ENCODE measurements at places on chromosomes 16 and 17. TPM values are rescaled to one million over a fixed set of nuclear protein-coding genes. Genes with fewer than 3 reads are reported as not detected.
A peak's percentile ranks its signal among the peaks of the same experiment; 100 is the strongest.

C17orf67 gene
- 4.1 TPM for total RNA-seq

RSKR gene
- 8.8 TPM for total RNA-seq

DYNLRB2 gene
- not detected for total RNA-seq

KAT8 gene
- 86.7 TPM for total RNA-seq

NT5C gene
- total RNA-seq, result 29.8 TPM

TSR1 gene
- 35.4 TPM for total RNA-seq

MIS12 gene
- 19.2 TPM for total RNA-seq

WNT3 gene
- not detected for total RNA-seq

SMTNL2 gene
- not detected for total RNA-seq

MILR1 gene
- 1.4 TPM for total RNA-seq

HOXB3 gene
- 4.6 TPM for total RNA-seq

ARHGAP44 gene
- total RNA-seq, result not detected

- DNase-seq, result no peak
- H3K27me3 ChIP-seq, result peaks cover 14% of the 10 kb centered on the region
- H3K36me3 ChIP-seq, result no peaks in the 10 kb centered on the region
- H3K4me3 ChIP-seq, result no peak overlapping the region
These were observed 102.2 kb downstream of the ABCA8 start for GRCh38 chr17:68853036-68853435.

- no peaks in the 10 kb centered on the region for H3K27me3 ChIP-seq
- H3K4me3 ChIP-seq, result no peak overlapping the region
- DNase-seq, result no peak
- H3K36me3 ChIP-seq, result no peaks in the 10 kb centered on the region
These were observed 1496.5 kb upstream of the GOT2 start for GRCh38 chr16:60230666-60231065.

DNA sequence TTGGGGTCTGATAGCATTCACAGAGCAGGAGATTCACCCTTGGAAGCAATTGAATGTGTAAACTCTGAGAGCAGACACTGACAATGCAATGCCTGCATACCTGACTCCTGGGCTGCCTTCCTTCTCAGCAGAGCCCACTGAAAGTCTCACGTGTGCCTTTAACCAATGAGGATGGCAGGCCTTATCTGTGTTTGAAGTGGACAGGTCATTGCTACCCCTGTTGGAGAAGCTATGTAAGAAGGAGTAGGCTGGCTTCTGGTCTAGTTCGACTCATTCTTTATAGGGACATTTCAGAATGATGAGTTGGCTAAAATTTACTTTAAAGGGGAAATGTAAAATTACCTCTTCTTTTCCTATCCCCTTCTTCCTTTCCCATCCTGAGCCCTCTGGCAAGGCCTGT lies 446.3 kb downstream of the SLC39A11 start:
- DNase-seq, result no peak
- no peaks in the 10 kb centered on the region for H3K36me3 ChIP-seq
- peaks cover 2% of the 10 kb centered on the region for H3K4me1 ChIP-seq
- H3K4me3 ChIP-seq, result no peak overlapping the region
- H3K27me3 ChIP-seq, result no peaks in the 10 kb centered on the region
- H3K27ac ChIP-seq, result no peak overlapping the region

- peak overlapping the region; percentile 95 for H3K4me3 ChIP-seq
- H3K4me1 ChIP-seq, result peaks cover 41% of the 10 kb centered on the region
- no peak for DNase-seq
- peak overlapping the region; percentile 98 for H3K27ac ChIP-seq
- H3K27me3 ChIP-seq, result no peaks in the 10 kb centered on the region
These were observed 999 bp downstream of the MARF1 start for GRCh38 chr16:15641753-15642556.

DNA sequence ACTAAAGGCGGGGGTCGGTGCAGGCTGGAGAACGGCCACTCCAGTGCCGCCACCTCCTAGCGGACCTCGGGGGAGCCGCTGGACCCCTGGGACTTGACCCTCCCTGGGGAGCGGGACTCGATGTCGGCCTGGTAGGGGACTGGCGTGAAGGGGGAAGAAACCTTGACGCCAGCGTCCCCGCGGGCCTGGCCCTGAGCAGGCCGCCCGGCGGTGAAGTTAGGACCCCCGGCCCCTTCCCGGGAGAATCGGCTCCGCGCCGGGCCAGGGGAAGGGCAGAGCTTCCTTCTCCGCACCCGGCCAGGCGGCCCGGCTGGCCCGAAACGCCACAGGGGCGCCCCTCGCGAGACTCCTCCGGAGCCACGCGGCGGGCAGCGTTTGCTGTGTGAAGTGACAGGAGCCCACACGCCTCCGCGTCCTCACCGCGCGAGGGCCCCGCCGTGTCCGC lies 389 bp downstream of the DUS1L start:
- no peak overlapping the region for H3K27ac ChIP-seq
- DNase-seq, result no peak
- H3K36me3 ChIP-seq, result peaks cover under 1% of the 10 kb centered on the region
- no peaks in the 10 kb centered on the region for H3K27me3 ChIP-seq
- peaks cover 5% of the 10 kb centered on the region for H3K4me1 ChIP-seq

DNA sequence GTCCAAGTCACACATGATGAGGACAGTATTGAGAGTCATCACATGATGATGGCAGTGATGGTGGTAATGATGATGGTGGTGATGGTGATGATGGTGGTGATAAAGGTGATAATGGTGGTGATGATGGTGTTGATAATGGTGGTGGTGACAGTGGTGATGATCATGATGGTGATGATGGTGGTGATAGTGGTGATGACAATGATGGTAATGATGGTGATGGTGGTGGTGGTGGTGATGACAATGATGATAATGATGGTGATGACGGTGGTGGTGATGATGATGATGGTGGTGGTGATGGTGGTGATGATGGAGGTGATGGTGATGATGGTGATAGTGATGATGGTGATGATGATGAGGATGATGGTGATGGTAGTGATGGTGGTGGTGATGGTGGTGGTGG lies 190.2 kb upstream of the ZNF469 start:
- H3K27me3 ChIP-seq, result peaks cover 7% of the 10 kb centered on the region
- H3K4me1 ChIP-seq, result no peaks in the 10 kb centered on the region
- H3K36me3 ChIP-seq, result peaks cover 4% of the 10 kb centered on the region
- DNase-seq, result no peak
- H3K4me3 ChIP-seq, result no peak overlapping the region

DNA sequence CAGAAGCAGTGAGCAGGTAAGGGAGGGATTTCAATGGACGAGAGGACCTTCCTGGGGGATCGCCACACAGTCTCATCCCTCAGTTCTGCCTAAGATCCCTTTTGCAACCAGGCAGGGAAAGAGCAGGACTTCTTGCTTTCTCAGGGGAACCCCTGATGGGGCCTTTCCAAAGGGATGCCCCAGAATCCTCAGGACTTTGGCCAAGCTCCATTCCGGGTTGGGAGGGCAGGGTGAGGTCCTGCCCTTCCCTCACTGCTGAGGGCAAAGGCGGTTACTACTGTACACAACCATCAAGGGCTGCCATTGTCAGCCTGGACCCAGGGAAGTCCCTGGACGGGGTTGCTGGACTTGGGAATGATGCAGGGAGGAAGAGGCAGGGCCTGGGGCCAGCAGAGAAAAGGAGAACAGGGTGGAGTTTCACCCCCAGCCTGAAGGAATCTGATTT lies 9.7 kb downstream of the PRR29 start:
- H3K27me3 ChIP-seq, result no peaks in the 10 kb centered on the region
- H3K36me3 ChIP-seq, result peaks cover 6% of the 10 kb centered on the region
- DNase-seq, result no peak
- peaks cover 50% of the 10 kb centered on the region for H3K4me1 ChIP-seq

DNA sequence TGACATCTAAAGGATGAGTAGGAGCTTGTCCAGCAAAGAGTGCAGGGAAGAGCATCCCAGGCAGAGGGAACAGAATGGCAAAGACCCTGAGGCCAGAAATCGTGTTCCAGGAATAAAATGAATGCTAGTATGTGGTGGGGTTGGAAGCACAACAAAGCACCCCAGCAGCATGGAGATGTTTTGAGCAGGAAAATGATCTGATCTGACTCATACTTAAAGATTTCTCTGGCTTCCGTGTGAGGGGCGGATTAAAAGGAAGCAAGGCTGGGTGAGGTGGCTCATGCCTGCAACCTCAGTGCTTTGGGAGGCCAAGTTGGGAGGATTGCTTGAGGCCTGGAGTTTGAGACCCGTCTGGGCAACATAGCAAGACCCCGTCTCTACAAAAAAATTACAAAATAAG lies 2.3 kb downstream of the SLC5A11 start:
- no peaks in the 10 kb centered on the region for H3K36me3 ChIP-seq
- no peak for DNase-seq
- H3K4me3 ChIP-seq, result no peak overlapping the region
- H3K27ac ChIP-seq, result no peak overlapping the region
- H3K4me1 ChIP-seq, result peaks cover 6% of the 10 kb centered on the region

DNA sequence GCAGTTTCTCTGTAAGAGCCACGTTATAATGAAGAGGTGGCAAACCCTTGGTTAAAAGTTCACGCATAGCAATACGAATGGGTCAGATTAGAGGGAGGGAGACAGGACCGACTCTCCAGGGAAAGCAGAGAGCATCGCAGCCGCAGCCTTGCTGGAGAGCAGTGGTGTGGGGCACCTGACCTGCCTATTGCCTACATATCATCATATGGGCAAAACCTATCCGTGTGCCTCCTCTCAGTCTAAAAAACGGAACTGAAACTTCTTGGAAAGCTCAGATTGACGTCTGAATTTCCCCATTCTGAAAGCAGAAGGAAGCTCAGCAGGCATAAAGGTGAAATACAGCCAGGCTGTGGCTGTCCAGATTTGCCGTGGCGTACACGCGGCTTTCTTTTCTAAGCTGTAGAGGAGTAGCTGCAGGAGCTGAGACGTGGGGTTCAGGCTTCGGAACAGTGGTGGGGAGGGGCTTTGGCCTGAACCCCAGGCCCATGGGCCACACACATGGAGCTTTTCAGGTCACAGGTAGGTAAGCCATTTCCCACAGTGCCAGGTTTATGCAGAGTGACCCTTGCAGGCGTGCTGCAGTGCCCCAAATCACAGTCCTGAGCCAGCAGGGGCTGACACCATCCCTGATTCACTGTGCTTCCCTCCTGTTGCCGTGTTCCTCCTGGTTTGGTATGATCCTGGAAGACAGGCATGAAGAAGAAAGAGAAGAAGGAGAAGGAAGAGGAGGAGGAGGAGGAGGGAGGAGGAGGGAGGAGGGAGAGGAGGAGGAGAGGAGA lies 41.6 kb upstream of the TNRC6C start:
- peaks cover 53% of the 10 kb centered on the region for H3K27me3 ChIP-seq
- no peak for DNase-seq
- peaks cover 13% of the 10 kb centered on the region for H3K4me1 ChIP-seq
- peak overlapping the region; percentile 32 for H3K27ac ChIP-seq
- H3K4me3 ChIP-seq, result peak overlapping the region; percentile 65

GRCh38 chr17:6843241-6843880 lies 11.8 kb upstream of the TEKT1 start:
- H3K36me3 ChIP-seq, result peaks cover 5% of the 10 kb centered on the region
- DNase-seq, result no peak
- peaks cover 62% of the 10 kb centered on the region for H3K27me3 ChIP-seq
- no peak overlapping the region for H3K27ac ChIP-seq
- H3K4me1 ChIP-seq, result peaks cover 4% of the 10 kb centered on the region
- no peak overlapping the region for H3K4me3 ChIP-seq

DNA sequence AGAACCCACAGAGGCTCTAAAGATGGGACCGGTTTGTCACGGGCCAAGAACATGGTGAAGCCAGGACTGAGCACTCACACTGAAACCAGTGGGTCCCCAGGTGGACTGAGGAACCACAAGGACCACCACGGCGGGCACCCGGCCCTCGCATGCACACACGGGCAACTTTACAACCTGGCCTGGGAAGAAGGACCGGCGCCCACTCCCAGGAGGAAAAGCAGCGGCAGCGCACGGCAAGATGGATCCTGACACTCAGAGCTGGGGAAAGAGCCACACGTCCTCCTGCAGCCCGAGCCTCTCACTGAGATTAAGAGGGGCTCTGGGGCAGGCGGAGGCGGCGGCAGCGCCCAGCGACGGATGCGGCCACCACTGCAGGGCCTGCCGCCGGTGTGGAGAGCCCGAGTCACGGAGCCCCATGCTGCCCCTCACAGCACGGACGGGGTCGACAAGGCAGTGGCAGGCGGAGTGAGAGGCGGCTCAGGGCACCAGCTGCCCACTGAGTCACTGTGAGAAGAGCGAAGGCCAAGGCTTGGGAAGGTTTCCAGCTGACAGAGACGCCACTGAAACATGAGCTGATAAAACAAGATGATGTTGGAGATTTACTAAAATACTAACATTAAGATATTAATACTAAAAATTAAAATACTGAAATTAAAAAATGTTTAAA lies 118.3 kb downstream of the ANKRD11 start:
- no peak for DNase-seq
- H3K4me3 ChIP-seq, result no peak overlapping the region
- H3K27me3 ChIP-seq, result no peaks in the 10 kb centered on the region
- H3K27ac ChIP-seq, result peak overlapping the region; percentile 14
- peaks cover 2% of the 10 kb centered on the region for H3K36me3 ChIP-seq

- peak overlapping the region; percentile 66 for H3K4me3 ChIP-seq
- H3K36me3 ChIP-seq, result peaks cover 19% of the 10 kb centered on the region
- peaks cover 30% of the 10 kb centered on the region for H3K4me1 ChIP-seq
These were observed 12.5 kb downstream of the POLR2A start for GRCh38 chr17:7496470-7497183.

GRCh38 chr17:29615492-29616299 lies 7.0 kb downstream of the CORO6 start:
- H3K27ac ChIP-seq, result peak overlapping the region; percentile 72
- peak; percentile 90 for DNase-seq
- no peaks in the 10 kb centered on the region for H3K36me3 ChIP-seq
- H3K27me3 ChIP-seq, result no peaks in the 10 kb centered on the region

- H3K27me3 ChIP-seq, result peaks cover 13% of the 10 kb centered on the region
- H3K4me3 ChIP-seq, result peak overlapping the region; percentile 34
- DNase-seq, result no peak
- peaks cover 4% of the 10 kb centered on the region for H3K4me1 ChIP-seq
- no peaks in the 10 kb centered on the region for H3K36me3 ChIP-seq
These were observed 22.7 kb downstream of the TRPV3 start for GRCh38 chr17:3534881-3535252.

- H3K4me1 ChIP-seq, result no peaks in the 10 kb centered on the region
- no peak overlapping the region for H3K27ac ChIP-seq
- no peaks in the 10 kb centered on the region for H3K36me3 ChIP-seq
- no peaks in the 10 kb centered on the region for H3K27me3 ChIP-seq
These were observed 240.9 kb downstream of the KIF2B start for GRCh38 chr17:54063639-54064038.

- peak overlapping the region; percentile 95 for H3K27ac ChIP-seq
- no peak for DNase-seq
- no peaks in the 10 kb centered on the region for H3K27me3 ChIP-seq
- H3K4me1 ChIP-seq, result peaks cover 36% of the 10 kb centered on the region
These were observed 9.6 kb downstream of the CLUAP1 start for GRCh38 chr16:3510416-3510815.

- peaks cover 6% of the 10 kb centered on the region for H3K36me3 ChIP-seq
- no peaks in the 10 kb centered on the region for H3K27me3 ChIP-seq
- no peak overlapping the region for H3K27ac ChIP-seq
- H3K4me3 ChIP-seq, result no peak overlapping the region
- DNase-seq, result no peak
- H3K4me1 ChIP-seq, result no peaks in the 10 kb centered on the region
These were observed 74.3 kb downstream of the CA4 start for GRCh38 chr17:60224064-60224463.

All from T-helper 17 cell (primary cell).